ENCODE measurements at places on chromosomes 7 and 10.

DNA sequence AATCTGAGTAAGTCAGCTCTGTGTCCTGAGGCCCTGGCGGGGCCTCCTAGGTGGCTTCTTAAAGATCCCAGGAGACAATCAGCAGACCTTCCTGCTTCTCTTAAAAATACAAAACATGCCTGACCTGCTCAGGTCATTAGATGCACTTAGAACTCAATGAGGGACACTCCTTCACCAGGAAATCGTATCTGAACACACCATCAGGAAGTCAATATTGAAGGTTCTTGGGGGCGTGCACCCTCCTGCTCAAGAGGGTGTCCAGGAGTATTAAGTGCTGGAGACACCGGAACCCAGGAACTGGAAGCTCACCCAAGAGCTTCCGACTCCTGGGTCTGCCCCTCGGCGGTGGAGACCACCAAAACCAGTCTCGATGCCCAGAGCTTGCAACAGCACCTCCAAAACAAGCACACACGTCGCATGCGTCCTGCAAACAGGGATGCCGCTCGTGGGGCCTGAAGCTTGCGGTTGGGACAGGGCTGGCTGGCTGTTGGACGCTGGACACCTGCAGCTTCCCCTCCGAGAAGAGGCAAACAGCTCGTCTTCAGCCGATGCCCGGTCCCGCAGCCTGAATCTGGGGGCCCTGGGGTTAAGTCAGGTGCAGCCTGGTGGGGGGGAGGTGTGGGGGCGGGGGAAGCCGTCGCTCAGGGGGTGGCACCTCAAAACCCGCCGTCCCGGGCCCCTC lies 803 bp downstream of the RAPGEF5 start:
- DNase-seq, result peak; percentile 35

DNA sequence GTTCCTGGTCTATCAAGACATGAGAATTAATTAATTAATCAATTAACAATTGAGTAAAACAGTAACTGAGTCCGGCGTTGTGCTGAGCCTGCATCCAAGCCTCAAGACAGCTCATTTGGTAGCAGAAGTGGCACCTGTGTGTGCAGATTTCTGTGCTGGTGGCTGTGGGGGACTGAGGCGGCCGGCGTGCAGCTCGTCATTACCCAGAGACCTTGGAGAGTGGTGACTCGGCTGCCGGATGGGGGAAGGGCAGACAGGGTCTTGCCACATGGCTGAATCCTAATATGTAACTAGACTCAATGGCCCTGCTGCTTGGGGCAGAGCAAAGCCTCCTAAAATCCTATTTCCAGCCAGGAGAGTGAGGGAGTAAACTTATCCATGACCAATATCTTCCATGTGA lies 510.2 kb downstream of the TCERG1L start:
- DNase-seq, result no peak

DNA sequence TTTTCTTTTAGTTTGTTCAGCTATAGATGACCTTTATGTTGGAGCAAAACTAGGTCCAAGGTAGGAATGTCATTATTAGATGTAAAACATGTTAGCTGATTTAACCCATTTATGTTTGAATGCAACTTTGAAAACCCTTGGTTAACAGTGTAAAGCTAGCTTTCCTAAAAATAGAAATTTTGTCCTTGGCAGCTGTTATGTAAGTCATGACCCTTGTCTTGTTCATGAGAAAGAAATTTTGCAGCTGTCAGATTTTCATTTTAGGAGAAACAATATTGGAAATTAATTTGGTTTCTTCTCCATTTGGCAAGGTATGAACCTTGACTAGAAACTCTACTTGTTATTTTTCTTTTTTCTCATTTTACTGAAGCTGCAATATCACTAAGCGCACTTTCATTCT lies 23.9 kb upstream of the CCAR1 start:
- no peak for DNase-seq

- no peak for DNase-seq
Measured at GRCh38 chr10:85761906-85762445, 604.6 kb downstream of the GRID1 start.

DNA sequence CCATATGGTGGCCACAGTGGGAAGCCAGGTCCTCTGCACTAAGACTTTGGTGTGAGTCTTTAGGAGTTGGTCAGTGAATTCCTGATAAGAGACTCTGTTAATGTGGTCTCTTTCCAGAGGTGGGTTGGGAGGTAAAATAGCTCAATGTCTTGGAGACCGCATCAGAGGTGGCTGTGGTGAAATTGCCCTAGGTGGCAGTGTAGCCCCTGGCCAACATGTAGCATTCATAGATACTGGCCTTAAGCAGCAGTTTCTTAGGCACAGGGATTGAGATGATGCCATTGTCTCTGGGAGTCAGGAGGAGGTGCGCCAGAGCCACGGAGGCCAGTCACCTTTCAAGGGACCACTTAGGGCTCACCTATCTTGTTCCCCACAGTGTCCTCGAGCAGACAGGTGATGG lies 202.8 kb downstream of the CREB5 start:
- DNase-seq, result no peak

- no peak for DNase-seq
Measured at GRCh38 chr7:12907774-12908173, 220.3 kb downstream of the ARL4A start.

DNA sequence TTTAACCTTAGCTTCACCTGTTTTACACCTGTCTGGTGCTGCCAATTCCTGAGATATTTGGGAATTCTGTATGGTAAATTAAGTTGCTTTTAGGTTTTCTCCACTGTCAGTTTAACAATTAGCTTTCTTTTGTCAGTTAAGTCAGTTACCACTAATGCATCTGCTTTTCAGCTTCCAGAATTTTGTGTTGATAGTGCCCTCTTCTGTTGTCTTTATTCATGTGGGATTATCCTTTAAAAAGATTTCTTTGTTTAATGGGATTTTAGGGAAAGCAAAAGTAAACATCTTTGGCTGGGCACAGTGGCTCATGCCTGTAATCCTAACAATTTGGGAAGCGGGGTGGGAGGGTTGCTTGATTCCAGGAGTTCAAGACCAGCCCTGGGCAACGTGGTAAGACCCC lies 8.1 kb downstream of the TFAM start:
- no peak for DNase-seq

DNA sequence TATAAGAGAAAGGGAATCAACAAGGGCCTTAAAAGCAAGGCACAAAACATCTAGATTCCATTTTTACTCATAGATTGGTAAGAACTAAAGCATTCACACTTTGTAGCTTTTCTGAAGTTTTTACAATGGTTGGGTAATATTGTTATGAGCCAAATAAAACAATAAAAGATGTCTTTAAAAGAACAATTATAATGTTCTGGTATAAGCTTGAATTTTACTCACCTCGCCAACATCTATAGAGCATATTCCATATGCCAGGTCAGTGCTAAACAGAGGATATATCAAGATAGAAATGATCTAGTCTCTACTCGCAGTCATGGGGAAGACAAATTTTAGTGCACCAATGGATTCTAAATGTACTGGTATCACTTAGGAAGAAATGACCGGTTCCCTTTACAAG lies 11.9 kb downstream of the STEAP1 start:
- DNase-seq, result no peak

- DNase-seq, result no peak
Measured at GRCh38 chr10:35577926-35578617, 27.1 kb upstream of the GJD4 start.

DNA sequence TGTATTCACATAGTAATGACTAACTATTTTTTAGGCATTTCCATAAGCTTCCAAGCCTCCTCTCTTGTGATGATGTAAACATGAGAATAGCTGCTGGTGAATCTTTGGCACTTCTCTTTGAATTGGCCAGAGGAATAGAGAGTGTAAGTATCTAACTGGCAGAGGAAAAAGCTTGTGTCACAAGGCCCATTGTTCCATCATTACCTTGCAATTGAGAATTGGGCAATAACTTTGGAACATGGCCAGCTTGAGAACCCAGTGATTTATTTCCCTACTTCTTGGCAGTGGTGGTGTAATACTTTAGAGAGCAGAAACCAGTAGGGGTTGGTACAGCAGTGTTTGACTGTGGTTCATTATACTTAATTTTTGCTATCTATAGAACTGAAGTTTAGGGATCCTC lies 12.0 kb downstream of the IFRD1 start:
- no peak for DNase-seq

DNA sequence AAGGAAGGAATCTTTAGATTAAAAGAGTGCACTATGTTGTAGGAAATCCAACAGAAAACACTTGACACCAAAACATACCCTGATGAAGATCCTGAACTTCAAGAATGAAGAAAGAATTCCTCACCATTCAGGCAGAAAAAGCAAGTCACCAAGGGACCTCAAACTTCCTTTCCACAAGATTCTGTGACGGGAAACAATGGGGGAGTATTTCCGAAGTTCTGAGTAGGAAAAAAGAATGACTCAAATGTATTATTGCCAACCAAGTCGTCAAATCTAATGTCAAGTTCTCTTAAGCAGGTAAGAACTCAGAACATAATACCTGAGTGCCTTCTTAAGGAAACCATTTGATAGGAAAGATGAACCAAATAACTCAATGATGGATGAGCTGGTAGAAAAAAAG lies 44.7 kb upstream of the MTURN start:
- DNase-seq, result no peak

DNA sequence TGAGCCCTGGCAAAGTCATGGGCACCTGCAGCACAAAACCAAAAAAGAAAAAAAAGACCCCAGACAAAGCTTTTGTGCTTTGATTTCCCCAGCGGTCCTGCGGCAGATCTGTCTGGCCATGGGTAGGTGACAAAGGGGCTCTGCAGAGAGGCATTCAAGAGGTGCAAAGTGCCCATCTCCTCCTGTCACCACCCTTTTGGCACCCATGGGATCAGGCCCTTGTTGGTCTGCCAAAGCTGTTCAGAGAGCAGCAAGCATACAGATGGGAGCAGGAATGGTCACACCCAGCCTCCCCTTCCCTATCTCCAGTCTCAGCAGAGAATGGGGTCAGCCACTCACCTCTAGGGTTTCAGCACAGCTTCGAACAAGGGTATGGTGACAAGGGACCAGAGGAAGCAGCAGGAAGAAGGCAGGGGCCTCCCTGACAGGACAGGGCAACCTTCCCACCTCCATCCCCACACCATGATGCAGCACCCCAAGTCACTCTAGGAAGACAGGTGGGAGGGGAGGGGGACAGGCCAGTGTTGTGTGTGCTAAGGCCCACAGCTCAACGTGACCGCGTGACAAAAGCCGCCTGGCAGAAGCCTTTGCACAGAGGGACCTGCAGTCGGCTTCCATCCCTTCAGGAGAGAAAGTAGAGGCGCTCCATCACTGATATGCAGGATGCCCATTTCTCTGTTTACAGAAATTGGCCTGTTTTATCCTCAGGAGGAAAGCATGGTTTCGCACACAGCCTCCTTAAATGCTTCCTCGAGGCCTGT lies 6.3 kb downstream of the CAMK2G start:
- no peak for DNase-seq

DNA sequence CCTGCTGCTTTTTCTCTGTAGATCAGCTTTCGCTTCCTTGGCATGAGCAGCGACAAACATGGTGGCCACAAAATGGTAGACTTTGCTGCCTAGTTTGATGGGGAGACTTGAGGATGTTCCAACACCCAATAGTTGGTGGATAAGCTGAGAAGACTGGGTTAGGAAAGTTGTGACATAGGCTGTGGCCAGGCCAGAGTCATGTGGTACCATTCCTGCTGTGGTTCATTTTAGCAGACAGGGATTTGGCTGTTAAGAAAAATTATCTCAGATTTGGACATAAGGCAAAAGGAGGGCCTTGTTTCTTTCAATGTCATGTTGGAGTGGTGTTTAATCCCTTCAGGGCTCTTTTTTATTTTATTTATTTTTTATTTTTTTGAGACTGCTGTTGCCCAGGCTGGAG lies 26.6 kb upstream of the FAM180A start:
- DNase-seq, result no peak

DNA sequence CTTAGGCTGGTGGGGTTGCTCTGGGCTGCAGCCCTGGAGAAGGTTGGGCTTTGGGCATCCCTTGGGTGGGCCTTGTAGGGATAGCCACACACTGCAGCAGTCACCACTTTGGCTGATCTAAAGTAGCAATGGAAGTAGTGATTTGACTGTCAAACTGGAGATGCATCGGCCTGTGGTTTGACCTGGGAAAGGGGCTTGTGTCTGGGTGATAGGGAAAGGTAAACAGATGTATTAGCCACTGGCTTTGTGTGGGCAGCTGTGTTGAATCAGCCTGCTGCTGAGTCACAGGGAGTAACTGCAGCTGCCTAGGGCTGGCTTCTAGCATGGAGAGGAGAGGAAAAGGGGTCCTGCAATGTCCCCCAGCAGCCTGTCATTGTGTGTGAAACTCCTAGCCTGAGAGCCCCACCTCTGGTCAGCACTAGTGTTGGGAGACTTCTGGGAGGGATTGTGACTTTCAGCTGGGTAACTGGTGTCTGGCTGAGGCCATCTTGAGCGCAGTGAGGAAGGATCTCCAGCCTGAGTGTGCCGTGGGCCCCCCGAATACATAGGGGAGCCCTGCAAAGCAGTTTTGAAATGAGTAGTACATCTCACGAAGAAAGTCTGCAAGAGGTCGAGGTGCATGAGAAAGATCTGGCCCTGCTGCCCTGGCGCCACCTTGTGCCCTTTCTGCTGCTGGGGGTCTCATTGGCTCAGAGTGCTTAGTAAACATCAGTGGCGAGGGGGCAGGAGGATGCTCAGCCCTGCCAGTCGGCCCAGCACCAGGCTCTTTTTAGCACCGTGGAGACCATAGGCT lies 117.3 kb downstream of the FANK1 start:
- no peak for DNase-seq

DNA sequence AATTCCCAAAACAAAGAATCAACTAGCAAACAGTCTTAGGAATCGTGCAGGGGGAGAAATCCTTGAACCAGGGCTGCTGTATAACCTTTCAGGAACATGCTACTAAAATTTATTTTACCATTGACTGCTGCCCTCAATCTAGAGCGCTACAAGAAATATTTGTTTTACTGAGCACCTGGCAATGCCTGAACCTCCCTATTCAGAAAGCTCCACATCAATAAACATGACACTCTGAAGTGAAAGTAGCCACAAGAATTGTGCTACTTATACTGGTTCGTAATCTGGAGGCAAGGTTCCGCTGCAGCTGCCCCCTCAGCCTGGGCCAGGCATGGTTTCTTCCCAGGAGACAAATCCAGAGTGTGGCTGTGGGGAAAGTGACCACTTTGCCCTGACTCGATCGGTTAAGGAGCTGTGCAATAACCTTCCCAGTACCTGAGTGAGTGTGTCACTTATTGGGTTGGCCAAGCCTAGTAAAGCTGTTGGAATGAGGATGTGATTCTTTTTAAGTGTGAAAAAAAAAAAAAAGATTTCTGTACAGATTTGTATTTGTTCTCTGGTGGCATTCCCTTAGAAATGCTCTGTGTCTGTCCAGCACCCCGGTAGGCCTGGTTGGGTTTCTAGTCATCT lies 7.7 kb downstream of the VWA2 start:
- no peak for DNase-seq

All from eye (tissue), 1 donor.